Cortex of kidney (tissue), 1 donor: ENCODE measurements at places on chromosomes 12 and 14.

DNA sequence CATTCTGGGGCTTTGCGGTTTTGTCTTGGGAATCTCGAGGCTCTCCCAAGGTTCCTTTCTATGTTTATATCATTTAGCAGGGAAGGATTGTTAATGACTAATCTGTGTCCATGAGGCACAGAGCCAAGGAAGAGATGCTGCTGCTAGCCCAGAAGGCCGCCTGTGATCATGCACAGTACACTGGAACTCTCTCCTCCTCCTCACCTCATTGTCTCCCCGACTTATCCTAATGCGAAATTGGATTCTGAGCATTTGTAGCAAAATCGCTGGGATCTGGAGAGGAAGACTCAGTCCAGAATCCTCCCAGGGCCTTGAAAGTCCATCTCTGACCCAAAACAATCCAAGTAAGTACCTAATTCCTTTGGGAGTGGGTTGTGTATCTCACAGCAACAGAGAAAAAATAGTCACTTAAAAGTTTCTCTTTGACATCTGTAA lies at the start of gene NR1H4:
Gene NR1H4, plus strand, starts transcription at position 151 of the 435 bp plus-strand sequence. CDS start 19,458 bp downstream, outside the sequence.
- DNase-seq = no peak

DNA sequence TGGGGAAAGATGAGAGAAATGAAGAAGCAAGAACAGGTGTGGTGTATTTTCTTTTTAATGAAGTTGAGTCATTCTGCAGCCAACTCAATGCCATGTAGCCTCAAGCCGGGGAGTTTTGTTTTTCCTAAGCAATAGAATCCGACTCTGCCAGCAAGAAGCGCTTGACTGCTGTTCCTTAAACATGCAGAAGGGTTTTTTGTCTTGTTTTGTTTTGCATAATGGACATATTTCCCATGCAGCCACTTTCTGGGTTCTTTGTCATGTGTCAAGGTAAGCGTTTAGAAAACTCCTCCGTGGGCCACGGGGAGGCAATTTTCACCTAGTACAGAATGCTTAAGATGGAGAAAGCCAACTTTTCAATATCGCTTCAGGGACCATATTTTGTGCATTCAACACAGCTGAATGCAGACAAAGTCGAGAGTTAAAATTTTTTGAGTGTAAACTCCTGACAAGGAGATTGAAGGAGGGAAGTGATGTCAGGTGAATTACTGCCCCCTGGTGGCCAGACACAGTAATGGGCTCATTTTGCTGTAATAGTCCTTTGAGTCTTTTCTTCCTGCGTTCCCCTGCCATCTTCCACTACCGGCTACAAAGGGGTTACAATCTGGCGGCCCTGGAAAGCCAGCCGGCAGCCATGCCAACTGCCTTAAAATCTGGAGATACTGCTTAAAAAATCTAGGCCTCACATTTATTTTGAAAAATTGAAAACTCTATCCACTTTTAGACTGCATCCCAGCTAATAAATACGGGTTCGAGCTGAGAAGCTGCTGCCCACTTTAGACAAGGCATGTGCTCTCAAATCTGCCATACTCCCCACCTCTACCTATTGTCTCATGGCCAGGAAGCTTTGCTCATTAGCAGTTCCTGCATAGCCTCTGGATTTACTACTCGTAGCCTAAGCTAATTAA lies 3.2 kb upstream of the FICD start:
- DNase-seq = no peak

GRCh38 chr12:64840949-64841717 lies 16.7 kb downstream of the TBC1D30 start:
- no peak for DNase-seq

GRCh38 chr14:32286602-32287001 lies 42.5 kb upstream of the AKAP6 start:
- no peak for DNase-seq

DNA sequence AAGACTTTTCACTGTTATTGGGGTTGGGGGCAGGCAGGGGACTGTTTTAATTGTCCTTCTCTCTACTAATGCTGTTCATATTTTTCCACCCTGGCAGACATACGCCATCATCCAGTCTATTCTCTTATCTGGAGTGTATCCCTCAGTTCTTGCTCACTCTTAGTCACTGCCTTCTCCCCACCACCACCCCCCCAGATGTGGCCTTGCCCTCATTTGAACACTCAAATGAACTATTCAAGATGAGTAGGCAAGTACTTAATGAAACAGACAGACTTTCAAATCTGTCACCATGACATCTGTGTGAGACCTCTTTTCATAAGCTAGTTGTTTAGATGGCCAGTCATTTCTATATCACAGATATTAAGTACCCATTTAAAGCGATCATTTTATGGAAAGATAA lies 10.1 kb downstream of the NUDT4 start:
- no peak for DNase-seq

- DNase-seq = no peak
Observed at GRCh38 chr12:111110556-111110955, 190.2 kb upstream of the MYL2 start.

DNA sequence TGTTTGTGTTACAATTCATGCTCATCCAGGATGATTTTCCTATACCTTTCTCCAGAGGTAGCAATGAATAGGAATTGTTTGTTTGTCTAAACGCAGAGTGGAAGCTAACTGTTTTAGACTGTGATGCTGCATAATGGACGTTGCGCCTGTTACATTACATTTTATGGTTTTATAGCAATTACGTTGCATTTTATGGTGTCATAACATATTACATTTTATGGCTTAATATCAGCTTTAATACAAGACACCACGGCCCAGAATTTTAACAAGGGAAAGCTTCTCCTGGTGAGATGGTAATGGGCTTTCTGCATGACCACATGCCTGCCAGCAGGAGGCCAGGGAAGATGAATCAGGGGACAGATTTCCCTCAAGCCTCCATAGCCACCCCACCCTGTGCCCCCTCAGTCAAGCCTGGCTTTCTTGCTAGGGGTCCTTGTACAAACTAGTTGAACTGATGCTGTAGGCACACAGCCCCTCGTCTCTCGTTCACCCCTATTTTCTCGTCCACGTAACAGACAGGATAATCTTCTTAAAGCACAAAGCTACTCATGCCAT lies 56.5 kb downstream of the HSPB8 start:
- no peak for DNase-seq

GRCh38 chr14:69906201-69906600 lies 27.0 kb downstream of the SMOC1 start:
- DNase-seq = no peak

DNA sequence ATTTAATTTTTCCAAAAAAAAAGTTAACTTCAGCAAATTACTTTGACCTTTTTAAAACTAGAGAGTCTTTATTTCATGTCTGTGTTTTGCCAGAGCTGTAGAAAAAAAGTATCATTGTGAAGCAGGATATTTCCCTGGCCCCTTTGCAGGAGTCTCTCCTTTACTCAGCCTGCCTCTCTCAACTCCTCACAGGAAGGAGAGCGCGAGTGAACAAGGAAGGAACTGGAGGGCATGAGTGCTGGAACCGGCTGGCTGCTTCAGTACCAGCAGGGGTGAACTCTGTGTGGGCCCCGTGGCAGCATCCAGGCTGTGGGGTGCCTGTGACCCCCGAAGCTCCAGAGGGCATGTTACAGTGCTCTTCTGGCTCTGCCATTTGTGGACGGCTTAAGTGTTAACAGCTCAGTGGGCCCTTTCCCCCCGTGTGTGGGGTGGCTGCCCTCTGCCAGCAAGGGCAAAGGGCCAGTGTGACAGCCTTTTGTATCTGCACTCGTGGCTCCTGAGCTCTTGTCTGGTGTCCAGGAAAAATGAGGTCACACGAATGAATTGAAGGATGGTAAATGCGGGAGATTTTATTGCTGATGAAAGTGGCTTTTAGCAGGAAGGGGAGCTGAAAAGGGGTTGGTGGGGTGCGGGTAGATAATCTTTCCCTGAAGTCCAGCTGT lies 76.6 kb upstream of the KCNH3 start:
- DNase-seq = no peak

GRCh38 chr14:101887219-101887618 lies 77.2 kb upstream of the DYNC1H1 start:
- DNase-seq = no peak

DNA sequence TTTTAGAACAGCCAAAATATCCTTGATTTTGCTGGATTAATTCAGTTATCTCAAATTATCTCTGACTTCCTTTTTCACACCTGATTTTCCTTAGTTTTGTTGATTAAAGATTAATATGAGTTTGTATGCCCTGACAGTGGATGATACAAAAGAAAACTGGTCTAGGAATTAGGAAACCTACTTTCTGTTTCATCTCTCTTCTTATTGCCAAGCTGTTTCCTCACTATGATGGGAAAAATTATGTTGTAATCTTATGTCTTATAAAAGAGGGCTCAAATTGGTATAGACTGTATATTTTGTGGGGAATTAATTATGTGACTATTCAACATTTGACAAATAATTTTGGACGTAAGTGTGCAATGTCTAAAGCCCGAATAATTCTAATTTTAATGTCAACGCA lies 271.6 kb downstream of the FBXL14 start:
- DNase-seq = no peak

DNA sequence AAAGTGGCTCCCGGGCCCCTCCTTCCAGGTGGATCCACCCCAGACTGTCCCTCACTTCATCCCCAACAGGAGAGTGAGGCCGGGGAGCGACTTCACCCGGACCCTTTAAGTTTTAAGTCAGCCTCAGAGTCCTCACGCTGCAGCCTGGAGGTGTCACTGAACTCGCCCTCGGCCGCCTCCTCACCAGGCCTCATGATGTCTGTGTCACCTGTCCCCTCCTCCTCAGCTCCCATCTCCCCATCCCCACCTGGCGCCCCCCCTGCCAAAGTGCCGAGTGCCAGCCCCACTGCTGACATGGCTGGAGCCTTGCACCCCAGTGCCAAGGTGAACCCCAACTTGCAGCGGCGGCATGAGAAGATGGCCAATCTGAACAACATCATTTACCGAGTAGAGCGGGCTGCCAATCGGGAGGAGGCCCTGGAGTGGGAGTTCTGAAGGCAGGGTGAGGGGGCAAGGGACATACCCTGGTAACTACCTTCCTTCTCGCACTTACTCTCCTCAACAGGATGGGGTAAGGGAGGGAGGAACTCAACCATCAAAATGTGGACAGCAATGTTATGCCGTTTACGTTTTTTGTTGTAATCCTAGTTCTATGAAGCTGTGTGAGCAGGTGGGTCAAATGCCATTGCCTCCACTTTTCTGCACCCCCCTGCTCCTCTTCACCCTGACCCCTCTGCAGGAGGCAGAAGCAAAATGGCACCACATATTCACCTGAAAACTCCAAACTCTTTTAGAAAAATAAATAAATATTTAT lies 20.8 kb downstream of the PHETA1 start:
- no peak for DNase-seq

GRCh38 chr12:117832459-117833457 lies 136.0 kb downstream of the KSR2 start:
- DNase-seq = no peak

DNA sequence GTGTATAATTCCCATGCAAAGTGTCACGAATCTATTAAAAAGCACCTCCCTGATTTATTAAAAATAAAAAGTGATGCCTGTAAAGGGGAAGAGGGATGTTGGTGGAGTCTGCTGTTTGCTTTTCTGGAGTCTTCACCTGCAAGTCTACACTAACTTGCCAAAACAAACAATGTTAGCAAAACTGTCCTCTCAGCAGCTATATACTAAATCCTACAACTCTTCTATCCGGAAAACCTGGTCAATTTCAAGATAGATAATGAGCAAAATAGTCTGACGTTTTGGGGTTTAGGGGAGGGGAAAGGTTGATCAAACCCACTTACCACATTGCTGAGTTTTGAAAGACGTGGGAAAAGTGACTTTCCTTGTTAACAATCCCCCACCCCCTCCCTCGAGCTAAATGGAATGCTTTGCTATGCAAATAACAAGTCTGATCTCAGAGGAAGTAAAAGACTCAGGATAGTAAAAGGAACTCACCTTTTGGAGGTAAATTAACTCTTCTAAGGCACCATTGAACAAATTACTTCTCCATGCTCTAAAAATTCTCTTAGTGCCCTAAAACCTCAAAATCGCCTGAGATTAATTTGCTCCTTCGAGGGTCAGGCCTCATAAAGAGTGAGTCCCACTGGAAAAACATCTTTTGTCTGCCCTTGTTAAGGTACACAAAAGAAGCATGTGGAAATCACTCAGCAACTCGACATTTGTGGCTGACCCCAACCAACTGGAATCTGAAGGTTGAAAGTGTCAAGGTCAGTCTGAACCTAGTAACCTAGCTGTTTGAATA lies 13.5 kb downstream of the BMP4 start:
- DNase-seq = no peak

DNA sequence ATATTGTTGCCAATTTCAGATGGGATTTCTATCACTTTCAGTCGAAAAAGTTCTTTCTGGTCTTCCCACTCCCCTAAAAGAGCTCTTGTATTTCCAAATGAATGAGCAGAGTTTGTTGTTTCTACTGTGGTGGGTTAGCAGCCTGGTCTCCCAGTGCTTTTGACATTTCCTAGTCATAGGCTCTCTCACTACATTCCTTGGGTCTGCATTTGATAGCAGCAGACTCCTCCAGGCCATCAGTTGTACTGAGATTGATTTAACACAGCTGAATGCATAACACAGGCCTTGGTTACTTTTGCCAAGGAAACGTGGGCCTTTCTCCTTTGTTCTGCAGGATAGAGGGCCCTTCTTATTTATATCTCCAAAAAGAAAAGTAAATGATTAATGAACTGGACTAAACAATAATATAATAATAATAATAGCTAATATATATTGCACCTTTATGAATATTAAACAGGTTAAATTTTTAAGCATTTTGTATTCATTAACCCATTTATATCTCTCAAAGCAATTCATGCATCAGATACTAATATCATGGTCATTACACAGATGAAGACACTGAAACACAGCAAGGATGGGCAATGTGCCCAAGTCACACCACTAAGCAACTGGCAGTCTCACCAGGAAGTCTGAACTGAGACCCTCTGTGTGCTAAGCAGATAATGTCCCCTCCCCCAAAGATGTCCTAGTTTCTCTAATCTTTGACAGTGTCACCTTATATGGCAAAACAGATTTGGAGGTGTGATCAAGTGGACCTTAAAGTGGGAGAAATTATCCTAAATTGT lies 1579.2 kb downstream of the AACS start:
- no peak for DNase-seq

- peak; percentile 16 for DNase-seq
Observed at GRCh38 chr12:109723311-109723881, 9.8 kb downstream of the FAM222A start.

GRCh38 chr14:40525314-40525713 lies 1081.4 kb upstream of the LRFN5 start:
- DNase-seq = no peak

GRCh38 chr12:109027767-109028166 lies 6.9 kb upstream of the SVOP start:
- no peak for DNase-seq

GRCh38 chr12:123019841-123020138 lies 39.3 kb downstream of the ARL6IP4 start:
- no peak for DNase-seq
